ENCODE measurements at places on chromosomes 11 and 22.

DNA sequence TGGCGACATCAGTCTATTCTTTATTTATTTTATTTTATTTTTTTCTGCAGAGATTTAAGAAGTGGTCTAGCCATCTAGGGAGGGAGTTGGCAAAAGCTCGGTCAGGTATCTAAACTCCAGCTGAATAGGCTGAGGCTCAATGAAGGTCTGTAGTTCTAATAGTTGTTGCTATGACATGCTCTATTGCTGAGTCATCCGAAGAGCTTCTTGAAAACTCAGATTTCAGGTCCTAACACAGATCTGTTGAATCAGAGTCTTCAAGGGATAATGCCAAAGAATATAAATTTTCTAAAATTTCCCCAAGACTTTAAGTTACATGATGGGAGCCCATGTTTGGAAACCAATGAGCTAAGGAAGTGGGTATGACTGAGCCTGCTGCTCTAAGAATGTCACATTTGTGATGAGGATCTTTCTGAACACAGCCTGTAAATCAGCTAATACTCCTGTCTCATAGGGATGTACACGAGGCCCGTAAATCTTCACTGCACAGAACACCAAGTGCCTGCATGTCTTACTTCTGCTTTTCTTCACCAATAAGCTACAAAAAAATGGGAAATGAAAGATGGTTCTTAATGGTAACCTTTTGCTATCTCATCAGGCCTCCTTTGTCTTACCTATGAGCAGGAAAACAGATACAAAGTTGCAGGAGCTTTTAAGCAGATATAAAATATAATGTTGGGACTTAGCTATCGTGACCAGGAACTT lies 901.4 kb upstream of the API5 start:
- DNase-seq = no peak

DNA sequence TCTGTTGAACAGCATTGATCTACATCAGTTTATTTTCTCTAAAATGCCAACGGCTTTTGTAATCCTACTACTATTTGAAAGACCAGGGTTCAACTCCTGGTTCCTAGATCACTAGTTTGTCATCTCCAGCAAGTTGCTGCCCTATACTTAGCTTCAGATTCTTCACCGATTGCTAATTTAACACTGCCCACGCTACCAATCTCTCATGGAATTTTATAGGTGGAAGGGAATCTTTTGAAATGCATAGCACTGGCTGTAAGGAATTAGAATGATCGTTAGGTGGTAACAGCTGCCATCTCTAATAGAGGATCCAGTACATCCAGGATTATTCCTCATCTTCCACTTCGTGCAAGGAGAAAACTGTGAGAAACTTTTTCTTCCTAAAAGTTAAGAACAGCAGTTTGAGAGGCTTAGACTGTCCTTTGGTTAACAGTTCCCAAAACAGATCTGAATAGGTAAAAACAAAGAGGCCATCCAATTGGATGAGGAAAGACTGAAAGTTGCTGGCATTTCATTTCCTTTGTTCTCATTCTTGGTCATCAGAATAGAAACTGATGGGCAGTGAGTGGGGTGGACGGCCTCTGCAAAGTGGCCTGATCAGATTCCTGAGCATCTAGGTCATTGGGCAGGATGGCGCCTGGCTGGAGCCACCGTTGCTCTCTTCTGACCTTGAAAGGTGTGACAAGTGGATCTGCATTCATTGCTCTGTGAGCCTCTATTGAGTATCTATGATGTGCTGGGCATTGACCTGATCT lies 236.3 kb upstream of the SORL1-AS1 start:
- DNase-seq = no peak

DNA sequence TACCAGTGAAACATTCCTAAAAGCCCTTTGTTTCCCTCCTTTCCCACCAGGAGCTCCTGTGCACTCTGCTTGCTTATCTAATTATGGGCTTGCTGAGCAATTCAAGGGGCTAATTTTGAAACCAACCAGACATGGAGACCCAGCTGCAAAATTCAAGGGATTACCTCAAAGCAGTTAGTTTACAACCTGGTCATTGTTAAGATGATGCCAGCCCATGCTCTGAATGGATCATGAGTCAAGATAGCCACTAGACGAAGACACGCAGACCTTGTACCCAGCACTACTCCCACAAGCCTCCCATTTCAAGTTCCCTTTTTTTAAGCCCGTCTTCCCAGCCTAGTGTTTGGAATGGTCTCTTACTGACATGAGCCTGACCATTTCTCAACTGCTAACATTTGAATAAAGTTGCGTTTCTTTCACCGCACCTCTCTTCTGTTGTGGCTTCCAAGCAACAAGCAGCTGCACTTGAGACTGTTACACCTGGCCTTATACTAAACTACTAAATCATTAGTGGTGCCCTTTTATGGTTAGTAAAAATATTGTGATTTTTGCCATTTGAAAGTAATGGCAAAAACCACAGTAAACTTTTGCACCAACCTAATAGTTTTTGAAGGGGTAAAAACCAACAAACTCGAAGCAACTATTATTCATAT lies 315.3 kb upstream of the LUZP2 start:
- no peak for DNase-seq

GRCh38 chr22:30685178-30685577 lies 9.5 kb upstream of the OSBP2 start:
- DNase-seq = no peak

DNA sequence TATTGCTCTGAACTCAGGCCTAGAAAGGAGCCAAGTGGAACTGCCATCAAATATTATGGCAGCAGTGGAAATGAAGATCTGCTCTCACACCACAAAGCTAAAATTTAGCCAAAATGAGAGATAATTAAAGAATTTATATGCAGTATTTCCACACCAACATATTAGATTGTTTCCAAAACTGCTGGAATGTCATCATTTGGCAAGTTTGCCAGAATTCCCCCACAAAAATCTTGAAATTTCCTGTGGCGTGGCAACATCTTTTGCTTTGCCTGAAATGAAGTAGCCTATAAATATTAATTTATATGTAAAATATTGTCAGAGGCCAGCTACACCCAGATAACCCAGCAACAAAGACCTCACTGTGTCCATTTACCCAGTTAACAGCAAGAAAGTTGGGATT lies 13.8 kb downstream of the C11orf71 start:
- no peak for DNase-seq

- DNase-seq = peak; percentile 65
Measured at GRCh38 chr11:46537537-46538295, 56.1 kb downstream of the AMBRA1 start.

GRCh38 chr22:37077802-37078448 lies 26.4 kb downstream of the KCTD17 start:
- DNase-seq = peak; percentile 97

- DNase-seq = no peak
Measured at GRCh38 chr11:129768356-129768755, 47.3 kb upstream of the TMEM45B start.

- DNase-seq = no peak
Measured at GRCh38 chr11:84289381-84289906, 1003.3 kb upstream of the CCDC90B start.

GRCh38 chr11:47961383-47961782 lies 19.0 kb upstream of the PTPRJ start:
- no peak for DNase-seq

DNA sequence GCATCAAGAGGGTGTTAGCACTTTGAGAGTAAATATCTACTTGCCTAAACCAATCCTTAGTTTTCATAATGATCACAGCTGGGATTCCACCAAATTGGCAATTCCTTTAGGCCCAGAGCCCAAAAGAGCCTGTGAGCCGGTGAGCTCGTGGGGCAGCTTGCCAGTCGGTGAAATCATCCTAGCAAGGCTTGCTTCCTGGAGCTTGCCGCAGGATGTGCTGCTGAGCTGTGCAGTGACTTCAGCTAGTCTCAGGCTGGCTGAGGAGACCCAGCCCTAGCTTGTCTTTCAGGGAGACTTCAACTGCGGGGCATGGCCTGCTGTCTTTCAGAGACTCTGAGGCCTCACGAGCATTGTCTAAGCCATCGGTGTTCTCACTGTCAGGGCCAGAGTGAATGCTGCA lies 73.6 kb upstream of the SUSD2 start:
- DNase-seq = no peak

DNA sequence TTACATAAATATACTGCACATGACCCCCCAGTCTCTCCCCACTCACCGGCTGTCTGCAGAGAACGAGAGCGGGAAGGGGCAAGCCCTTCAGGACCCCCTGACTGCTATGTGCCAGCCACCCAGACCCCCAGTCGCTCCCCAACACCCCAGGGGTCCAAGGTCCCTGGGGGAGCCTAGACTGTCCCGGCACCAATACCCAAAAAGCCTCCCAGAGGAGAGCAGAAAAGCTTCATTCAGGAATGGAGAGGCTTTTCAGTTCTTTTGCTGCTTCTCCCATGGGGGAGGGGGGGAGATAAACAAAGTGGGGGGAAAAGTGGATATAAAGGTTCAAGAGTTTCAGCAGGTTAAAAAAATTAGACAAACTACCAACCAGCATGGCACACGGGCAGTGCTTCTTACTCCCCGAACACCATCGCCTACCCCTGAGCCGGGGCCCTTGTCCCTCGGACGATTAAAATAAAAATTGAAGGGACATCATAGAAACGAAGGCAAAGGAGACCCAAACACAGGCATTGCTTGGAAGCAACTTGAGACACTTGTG lies 1.3 kb downstream of the CSNK1E start:
- DNase-seq = no peak

DNA sequence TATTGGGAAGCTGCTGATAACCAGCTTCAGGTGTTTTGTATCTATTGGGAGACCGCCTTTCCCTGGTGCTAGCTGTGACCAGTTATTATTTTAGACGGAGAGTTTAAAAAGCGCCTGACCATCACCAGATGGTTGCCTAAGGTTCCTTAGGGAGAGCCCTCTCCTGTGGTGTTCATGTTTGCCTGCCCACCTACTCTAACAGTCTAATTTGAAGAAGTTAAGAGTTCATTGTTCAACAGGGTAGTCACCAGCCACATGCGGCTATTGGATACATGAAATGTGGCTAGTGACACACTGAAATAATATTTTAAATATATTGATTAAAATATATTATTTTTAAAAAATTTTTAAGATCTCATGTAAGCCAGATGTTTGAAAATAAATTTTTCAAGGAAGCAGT lies 71.3 kb upstream of the SLN start:
- no peak for DNase-seq

DNA sequence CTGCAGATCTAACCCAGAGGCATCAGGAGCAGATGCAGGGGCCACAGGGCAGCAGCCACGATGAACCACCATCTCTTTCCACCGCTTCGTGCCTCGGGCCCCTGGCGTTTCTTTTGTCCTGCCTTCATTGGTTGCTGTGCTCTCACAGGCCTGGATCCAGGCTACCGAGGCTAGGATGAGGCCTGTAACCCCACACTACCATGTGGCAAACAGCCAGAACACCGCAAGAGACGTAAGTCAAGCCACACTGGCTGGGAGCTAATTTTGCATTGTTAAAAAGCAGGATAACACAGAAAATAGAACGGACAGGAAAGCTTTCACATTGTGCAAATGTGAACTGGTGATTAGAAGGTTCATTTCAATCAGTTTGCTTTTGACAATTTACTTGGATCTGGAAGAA lies 15.7 kb upstream of the ARFGAP3 start:
- DNase-seq = no peak

DNA sequence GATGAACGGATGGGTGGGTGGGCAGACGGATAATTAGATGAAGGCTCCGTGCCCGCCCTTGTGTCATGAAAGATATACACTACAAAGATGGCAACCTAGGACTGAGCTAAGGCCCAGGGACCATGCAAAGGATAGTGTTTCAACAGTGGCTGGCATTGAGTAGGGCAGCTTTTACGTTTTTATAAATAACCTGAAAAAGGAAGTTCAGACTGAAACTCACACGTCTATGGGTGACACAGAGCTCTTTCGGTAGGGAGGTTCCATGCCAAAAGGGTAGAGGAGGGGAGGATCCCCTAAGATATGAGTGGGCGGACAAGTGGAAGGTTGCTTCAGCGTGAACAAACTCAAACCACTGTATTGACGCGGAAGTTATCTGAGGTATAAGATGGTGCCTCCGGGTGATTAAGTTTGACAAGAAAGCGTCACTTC lies 90.5 kb downstream of the UBASH3B start:
- peak; percentile 63 for DNase-seq

GRCh38 chr11:19793326-19793725 lies 80.7 kb downstream of the NAV2 start:
- no peak for DNase-seq

GRCh38 chr11:131739243-131739882 lies 368.9 kb downstream of the NTM start:
- DNase-seq = no peak

- no peak for DNase-seq
Measured at GRCh38 chr11:4030197-4030596, 64.4 kb upstream of the RRM1 start.

DNA sequence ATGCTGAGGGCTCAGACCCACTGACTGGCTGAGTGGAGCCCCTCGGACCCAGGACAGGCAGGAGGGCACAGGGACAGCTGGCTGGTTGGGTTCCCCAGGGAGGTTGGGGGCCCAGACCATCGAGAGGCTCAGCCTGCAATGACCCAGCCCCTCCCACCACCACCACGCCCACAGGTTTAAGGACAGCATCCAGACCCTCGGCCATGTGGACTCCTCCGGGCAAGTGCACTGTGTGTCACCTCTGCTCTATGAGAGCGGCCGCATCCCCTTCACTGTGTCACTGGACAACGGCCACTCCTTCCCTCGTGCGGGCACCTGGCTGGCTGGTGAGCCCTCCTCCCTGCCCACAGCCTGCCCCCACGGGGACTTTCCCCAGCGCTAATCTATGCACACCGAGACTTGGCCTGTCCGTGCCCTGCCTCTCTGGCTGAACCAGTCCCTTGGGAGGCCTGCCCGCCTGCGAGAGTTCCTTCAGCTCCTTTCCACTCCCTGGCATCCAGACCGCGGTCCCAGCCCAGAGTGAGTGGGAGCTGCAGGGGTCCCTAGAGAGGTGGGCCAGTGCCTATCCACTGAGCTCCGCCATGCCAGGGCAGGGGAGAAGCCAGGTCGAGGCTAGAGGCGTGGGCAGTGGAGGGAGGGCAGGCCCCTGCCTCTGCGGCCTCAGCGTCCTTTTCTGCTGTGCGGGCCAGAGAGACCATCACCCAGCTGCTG lies 2.2 kb downstream of the SUSD2 start:
- no peak for DNase-seq

DNA sequence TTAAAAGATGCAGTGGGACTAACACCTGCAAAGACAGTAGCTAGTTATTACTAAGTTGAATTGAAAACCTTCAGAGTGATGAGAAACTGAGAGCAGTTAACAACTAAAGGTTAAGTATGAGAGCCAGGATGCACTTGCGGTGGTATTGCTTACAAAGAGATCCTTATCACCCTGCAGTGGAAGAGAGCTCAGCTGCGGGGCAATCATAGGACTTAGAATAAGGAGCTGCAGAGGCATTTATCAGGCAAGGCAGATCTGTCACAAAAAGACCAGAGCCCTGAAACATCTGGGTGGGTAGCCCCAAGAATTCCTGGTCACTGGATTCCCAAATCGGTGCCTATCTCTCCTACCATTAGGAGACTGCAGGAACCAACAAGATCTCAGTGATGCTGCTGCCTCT lies 34.3 kb upstream of the CFAP300 start:
- no peak for DNase-seq

All from stimulated activated CD8-positive, alpha-beta memory T cell treated with anti-CD3 and anti-CD28 coated beads, Interleukin-4, amount 100 ng/mL, for 48 hours (primary cell).